Activated naive CD4-positive, alpha-beta T cell treated with anti-CD3 and anti-CD28 coated beads for 36 hours (primary cell): ENCODE measurements at places on chromosomes 13 and 19. TPM values are rescaled to one million over a fixed set of nuclear protein-coding genes. Genes with fewer than 3 reads are reported as not detected.

- H3K27ac ChIP-seq: no peak overlapping the region
- no peak overlapping the region for H3K4me3 ChIP-seq
- H3K27me3 ChIP-seq: no peaks in the 10 kb centered on the region
Measured at GRCh38 chr13:40813667-40814454, 24.4 kb downstream of the SLC25A15 start.

DNA sequence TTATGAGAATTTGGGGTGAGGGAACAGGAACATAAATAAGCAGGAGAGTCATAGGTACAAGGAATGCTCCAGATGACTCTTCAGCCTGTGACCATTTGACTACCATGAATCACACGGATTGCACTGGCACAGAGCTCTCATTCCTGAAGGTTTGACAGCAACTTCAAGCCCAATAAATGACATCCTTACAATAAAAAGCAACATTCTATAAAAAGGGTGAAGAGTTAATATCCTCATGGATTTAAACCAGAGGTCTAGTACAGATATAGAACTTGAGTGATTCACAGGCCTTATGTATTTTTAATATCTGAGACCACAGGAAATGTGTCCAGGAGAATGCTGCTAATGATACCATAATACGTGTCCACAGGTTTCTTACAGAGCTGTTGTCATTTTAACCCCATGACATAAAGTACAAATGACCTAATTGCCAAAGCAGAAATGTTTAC lies 158.1 kb downstream of the IRS2 start:
- H3K27ac ChIP-seq: no peak overlapping the region
- H3K27me3 ChIP-seq: peaks cover 3% of the 10 kb centered on the region
- no peaks in the 10 kb centered on the region for H3K36me3 ChIP-seq

DNA sequence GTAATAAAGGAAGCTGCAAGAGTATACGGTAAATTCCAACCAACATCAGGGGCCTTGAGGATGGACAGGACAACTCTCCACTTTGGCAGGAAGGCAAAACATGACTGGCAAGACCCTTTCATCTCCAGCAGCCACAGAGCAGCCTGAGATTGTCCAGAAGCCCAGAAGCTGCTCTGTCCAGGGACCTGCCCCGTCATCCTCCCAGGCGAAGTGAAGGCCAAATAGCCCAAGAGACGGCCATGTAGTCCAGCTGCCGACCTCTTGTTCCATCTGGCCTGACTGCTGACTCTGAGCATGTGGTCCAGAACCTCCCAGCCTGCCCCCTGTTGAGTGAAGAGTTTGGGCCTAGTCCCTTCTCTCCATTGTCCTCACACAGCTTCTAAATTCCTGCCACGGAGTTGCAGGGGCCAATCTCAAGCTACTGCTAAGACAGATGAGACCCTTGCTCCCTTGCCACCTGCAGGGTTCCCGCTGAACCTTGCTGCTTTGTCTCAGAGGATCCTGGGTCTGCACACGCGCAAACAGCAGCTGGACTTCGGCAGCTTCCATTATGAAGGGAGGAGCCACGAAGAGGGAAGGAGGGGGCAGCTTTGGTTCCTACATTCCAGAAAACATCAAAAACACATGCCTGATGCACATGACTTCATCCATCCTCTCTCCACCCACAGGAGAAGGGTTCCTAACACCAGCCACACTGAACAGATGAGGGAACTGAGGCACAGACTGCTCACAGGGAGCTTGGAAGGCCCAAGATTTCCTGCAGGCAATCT lies 196.9 kb downstream of the KATNAL1 start:
- no peak for DNase-seq
- H3K4me3 ChIP-seq: no peak overlapping the region
- H3K36me3 ChIP-seq: no peaks in the 10 kb centered on the region
- H3K27me3 ChIP-seq: no peaks in the 10 kb centered on the region

Gene MAP1S
- total RNA-seq: 46.8 TPM

GRCh38 chr19:10320602-10321416 lies 5.0 kb upstream of the FDX2 start:
- no peaks in the 10 kb centered on the region for H3K27me3 ChIP-seq
- H3K27ac ChIP-seq: no peak overlapping the region
- H3K36me3 ChIP-seq: peaks cover 20% of the 10 kb centered on the region
- peaks cover 6% of the 10 kb centered on the region for H3K4me1 ChIP-seq
- no peak for DNase-seq
